ENCODE measurements at places on chromosomes 6 and 20.

GRCh38 chr20:46291401-46291800 is 16.9 kb downstream of the CDH22 start:
- no peak for DNase-seq

DNA sequence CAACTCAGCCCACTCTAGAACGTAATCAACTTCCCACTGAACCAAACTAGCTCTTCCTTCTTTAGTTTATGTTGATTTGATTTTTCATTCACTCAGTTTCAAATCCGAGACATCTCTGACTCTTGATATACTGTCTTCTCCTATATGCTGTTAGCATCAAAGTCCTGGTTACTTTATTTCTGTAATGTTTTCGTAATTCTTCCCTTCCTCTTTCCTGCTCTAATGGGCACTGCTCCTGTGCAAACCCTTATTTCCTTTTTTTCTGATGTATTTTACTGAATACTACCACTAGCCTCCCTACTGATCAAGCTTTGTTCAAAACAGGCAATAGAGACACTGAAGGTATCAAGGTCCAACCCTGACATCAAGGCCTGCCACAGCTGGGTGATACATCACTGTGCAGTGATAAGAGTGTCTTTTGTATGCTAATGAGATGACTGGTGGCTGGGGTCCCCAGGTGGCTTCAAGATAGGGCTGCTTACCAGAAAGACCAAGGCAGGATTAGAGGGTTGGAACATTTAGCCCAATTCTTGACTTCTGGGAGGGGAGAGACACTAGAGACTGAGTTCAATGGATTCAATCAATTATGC is 95.2 kb downstream of the KIF13A start:
- DNase-seq, result no peak

GRCh38 chr6:15044146-15044882 is 201.6 kb upstream of the JARID2 start:
- DNase-seq, result no peak

- no peak for DNase-seq
Observed at GRCh38 chr6:4401408-4402368, 266.3 kb upstream of the ECI2 start.

DNA sequence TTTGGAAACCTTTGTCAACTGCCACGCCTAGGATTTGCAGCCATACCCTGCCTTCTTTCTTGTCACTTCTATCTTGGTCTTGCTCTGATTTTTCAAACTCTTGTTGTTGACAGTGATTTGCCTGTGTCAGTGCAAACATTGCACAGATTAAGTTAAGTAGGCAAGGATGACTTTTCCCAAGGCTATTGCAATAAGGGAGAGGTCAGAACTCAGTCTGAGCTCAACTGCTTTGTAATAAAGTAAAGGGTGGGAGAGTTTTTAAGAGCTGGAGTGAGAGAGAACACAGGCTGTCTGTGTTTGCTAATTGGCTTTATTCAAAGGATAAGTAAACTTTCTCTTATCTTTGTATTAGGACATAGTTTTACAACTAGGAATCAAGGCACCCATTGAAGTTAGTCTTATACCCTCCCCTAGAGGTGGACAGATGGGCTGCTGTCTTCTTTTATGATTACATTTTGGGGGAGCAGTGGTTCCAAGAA is 448.6 kb downstream of the PHF3 start:
- DNase-seq, result no peak

DNA sequence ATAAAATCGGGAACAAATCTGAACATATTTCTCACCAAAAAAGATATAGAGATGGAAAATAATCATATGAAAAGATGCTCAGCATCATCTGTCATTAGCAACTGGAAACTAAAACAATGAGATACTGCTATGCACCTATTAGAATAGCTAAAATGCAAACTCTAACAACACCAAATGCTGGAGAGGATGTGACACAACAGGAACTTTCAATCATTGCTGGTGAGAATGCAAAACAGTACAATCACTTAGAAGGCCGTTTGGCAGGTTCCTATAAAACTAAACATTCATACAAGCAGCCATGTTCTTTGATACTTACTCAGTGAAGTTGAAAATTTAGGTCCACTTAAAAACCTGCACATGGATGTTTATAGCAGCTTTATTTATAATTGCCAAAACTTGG is 67.0 kb downstream of the FAM50B start:
- no peak for DNase-seq

GRCh38 chr6:151679081-151679480 is 128.4 kb upstream of the ESR1 start:
- DNase-seq, result no peak

DNA sequence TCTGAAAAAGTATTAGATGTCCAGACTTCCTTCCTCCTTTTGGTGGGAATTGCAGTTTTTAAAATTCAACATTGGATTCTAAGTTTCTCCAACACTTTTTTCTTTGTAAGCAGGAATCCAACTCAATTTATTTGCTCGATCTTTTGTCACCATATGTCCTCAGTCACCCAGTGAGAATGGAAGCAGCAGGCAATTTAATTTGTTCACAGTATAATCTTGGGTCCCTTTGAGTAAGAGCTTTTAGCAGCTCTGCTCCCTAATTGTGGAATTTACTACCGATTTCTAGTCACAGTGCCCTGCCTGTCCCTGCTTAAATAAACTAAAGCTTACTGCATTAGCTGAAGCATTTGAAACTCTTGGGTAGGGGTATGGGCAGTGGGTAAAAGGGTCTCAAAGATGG is 98.6 kb downstream of the BTBD3 start:
- no peak for DNase-seq

Measured in T-helper 2 cell treated with Interferon-gamma antibody and Interleukin-4, amounts not matched to agents 5 μg/mL and 100 μg/mL, for 36 hours (primary cell).